Left colon (tissue), 2 donors: ENCODE measurements at places on chromosomes 3 and 15.

GRCh38 chr15:44188795-44189194 lies 6.3 kb downstream of the FRMD5 start:
- DNase-seq: no peak

GRCh38 chr3:189606774-189607173 lies 24.4 kb upstream of the TP63 start:
- no peak for DNase-seq

GRCh38 chr3:158360756-158361448 lies 210.1 kb upstream of the MLF1 start:
- DNase-seq: no peak

DNA sequence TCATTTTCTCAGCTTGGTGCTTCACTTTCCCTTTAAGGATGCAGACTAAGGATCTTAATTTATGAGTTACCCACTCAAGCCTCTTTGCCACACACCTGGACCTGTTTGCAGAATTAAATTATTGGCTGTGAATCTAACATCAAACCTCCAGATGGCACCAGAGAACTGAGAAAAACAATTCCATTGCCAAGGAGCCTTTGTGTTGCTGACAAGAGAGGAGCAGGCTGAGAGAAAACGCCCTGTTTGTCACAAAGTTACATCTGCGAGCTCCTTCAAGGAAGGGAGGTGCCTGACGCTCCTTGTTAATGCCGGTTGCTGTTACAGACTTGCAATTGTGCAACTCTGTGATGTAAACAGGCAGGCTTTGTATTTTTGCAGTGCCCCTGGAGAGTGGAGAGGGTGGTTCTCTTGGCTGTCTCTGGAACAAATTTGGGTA lies 36.3 kb upstream of the TMC3 start:
- DNase-seq: peak; percentile 40

DNA sequence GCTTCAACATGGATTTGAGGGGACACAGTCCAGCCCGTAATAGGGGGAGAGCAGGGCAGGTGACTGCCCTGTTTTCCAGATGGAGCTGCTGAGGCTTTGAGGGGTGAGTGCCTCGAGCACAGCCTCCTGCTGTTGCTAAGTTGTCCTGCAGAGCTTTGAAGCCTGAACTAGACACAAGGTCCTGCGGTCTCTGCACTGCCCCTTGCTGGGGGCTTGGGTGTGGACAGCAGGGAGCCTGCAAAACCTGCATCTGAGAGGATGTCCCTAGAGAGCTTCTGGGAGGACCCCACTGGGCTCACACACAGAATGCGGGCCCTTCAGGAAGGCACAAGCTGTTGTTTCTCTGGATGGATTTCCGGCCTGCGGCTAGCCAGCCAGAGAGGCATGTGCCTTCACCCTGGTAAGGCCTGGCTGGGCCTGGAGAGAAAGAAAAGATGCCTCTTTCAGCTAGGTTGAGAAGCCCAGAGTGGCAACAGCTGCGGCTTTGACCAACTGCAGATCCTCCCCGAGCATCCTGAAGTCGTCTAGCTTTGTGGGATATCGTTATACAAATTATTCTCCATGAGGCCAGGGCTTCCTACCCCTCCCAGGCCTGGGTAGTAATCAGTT lies 226.2 kb downstream of the SLCO3A1 start:
- no peak for DNase-seq

GRCh38 chr3:108462899-108463298 lies 47.5 kb downstream of the MYH15 start:
- DNase-seq: no peak

GRCh38 chr3:24254649-24255048 lies 240.0 kb downstream of the THRB start:
- no peak for DNase-seq

- DNase-seq: no peak
Observed at GRCh38 chr15:100529556-100529955, 806 bp upstream of the CERS3 start.

DNA sequence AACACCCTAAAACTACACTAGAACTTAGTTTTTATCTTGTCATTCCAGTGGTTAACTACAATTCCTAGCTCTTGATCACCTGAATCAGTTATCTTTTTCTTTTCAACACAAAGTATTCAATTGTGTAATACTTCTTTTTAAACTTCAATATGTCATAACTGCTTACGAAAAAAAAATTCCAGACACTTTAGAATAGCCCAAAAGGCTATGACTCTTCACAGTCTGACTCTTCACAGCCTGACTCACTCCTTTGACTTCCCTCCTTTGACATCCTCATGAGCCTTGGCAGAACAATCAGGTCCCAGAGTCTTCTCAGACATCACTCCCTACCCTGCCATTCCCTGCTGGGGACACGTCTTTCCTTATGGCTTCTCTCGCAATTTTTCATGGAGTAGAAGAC lies 727.1 kb downstream of the ROBO1 start:
- DNase-seq: no peak

DNA sequence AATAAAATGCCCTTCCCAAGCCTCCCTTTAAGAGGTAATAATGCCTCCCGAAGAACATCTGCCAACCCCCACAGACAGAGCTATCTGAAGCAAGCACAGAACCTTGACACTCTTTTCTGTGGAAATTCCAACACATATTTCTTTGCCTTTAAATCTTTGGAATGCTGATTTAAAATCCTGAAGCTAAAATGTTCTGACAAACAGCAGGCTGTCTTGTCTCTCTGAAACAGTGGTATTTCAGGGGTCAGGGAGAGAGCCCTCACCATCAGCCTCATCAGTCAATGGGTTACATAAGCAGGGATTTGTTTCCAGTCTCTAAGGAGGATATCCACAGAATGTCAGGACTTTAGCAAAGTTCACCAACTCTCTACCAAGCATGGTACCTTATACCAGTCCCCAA lies 27.8 kb upstream of the ARHGEF3 start:
- DNase-seq: no peak

GRCh38 chr3:151901644-151902285 lies 28.3 kb downstream of the SUCNR1 start:
- DNase-seq: no peak

DNA sequence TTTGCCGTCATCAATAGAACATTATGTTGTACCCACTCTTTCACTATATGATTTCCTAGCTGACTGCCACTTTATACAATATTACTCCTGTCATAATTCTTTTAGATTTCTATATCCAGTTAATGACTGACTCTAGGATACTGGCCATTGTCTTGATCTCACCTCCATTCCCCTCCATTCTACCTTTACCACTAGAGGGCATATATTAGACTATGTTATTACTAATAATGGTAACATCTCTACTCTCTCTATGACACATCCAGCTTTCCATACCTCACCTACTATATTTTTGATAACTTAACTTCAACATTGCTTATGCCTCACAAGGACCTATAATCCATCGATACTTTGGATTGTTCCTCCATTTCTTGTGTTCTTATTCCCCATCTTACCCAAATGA lies 31.4 kb upstream of the POU1F1 start:
- no peak for DNase-seq

GRCh38 chr3:69930564-69930963 lies 69.0 kb upstream of the SAMMSON start:
- DNase-seq: no peak

DNA sequence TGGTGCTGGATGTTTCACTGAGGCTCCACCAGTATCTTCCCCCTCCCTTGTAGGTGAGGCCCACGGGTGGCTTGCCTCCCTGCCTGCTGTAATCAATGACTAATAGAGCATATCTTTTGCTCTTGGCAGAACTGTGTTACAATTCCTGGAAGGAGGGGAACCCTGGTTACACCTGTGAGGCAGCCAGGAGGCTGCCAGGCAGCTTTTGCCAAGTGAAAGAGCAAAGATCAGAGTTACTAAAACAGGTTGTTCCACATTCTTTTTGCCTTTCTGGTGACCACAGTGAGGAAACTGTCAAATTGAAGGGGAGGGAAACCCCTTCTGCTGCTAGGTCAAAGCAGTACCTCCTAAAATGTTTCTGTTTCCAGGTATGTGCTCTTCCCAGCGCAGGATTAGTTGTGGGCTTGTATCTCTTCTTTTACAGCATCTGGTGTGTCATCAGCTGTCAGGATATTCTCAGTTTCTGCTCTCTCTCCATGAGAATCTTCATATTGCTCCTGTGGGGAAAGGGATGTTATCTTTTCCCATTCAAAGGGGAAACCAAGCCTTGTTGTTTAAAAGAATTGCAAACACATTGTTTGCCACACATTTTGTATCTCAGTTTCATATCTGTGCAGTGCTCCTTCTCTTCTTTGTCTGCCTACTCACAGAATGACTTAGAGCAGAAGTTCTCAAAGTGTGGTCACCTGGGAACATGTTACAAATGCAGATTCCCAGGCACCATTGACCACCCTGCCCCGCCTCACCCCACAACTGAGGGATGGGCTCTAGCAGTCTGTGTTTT lies 137.4 kb upstream of the UMPS start:
- peak; percentile 22 for DNase-seq

DNA sequence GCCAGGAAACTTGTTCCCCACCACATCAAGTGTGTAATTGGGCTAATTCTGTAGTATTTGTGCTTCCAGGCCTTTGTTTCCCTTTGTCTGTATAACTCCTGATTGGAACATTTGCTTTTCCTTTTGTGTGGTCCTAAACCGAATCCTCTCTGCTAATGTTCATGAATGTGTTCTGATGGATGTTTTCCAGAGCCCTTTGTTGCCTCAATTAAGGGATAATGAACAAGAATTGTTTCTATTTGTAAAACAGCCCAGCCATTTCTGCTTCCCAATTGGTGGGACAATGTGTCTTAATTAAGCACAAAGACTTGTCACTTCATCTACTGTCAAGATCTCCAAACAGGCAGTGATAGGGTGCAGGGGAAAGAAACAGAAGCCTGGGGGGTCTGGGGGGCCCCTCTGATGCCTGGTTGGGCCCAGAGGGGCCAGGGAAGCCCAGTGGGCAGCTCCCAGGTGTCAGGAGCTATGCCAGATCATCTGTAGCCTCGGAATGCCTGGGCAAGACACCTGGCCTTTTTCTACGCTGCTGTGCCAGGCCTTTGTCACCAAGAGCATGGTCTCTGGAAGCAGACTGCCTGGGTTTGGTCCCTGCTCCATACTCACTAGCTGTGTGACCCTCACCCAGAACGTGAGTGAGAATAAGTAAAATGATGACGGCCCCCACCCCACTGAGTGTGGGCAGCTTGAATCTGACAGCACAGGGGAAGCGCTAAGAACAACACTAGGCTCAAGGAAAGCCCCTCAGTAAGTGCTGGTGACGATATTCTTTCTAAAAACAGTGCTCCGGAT lies 116.6 kb upstream of the PRR20G start:
- DNase-seq: no peak

- no peak for DNase-seq
Observed at GRCh38 chr15:74011610-74012009, 17.1 kb downstream of the PML start.

- DNase-seq: no peak
Observed at GRCh38 chr15:24919446-24919845, 35.3 kb upstream of the SNRPN start.

DNA sequence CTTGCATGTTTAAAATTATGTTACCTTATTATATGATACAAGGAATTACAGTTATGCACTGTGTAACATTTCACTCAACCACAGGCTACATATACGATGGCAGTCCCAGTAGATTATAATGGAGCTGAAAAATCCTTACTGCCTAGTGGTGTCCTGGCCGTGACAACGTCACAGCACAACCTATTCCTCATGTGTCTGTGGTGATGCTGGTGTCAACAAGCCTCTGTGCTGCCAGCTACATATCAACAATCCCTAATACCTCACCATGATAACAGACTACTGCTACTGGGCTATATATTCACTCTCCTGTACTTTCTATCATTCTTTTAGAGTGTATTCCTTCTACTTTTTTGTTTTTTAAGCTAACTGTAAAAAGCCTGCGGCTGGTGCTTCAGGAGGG lies 80.2 kb upstream of the OCA2 start:
- DNase-seq: no peak

DNA sequence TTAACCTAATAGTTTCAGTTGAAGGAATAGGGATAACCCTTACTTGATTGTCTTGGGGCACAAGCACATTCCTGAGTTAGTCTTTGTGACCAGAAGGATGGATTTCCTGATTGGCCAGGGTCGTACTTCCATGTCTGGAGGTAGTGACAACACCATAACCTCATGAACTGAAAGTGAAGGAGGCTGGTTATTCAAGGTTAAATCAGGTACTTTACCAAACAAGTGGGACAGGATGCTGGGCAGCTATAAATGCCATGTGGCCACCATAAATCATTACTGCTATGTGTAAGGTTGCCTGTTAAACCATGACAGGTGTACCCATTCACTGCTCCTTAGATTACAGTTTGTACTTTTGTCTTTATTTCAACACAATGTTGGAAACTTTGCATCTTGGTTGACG lies 128.3 kb upstream of the SAMMSON start:
- DNase-seq: no peak

DNA sequence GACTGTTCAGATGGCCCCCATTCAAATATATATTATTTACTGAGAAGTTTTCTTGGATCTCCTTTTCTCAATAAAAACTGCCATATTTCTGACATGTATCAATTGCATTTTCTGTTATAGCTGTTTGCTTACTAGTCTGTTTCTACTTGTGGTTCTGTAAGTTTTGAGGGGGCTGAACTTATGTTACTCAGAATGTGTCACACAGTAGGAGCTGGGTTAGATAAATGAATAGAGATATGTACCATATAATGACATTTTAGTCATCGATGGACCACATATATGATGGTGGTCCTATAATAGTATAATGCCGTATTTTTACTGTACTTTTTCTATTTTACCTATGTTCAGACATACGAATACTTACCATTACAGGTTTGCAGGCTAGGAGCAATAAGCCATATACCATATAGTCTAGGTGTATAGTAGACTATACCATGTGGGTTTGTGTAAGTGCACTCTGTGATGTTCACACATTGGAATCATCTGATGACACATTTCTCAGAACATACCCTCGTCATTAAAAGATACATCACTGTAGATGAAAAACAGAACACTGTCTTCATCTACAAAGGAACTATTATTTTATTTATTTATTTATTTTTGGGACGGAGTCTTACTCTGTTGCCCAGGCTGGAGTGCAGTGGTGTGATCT lies 22.3 kb downstream of the PPP4R2 start:
- no peak for DNase-seq

DNA sequence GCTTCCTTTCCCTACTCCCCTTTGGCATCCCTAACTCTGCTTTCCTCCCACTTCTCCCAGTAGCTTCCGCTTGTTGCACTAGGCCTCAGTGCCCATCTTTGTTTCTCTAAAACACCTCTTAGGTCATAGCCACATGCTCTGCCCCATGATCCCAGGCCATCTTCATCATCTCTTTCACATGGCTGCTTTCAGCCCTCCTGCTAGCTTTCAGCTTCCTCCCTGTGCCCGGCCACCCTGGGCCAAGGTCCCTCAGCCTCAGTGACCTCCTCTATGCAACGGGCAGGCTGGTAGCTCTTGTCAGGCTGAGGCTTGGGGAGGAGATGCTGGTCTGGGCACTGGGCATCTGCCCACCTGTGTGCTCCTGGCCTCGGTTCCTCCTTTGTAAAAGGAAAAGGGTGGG lies 2.3 kb downstream of the PLEKHO2 start:
- no peak for DNase-seq

GRCh38 chr15:100309109-100310040 lies 32.4 kb downstream of the ADAMTS17 start:
- no peak for DNase-seq

DNA sequence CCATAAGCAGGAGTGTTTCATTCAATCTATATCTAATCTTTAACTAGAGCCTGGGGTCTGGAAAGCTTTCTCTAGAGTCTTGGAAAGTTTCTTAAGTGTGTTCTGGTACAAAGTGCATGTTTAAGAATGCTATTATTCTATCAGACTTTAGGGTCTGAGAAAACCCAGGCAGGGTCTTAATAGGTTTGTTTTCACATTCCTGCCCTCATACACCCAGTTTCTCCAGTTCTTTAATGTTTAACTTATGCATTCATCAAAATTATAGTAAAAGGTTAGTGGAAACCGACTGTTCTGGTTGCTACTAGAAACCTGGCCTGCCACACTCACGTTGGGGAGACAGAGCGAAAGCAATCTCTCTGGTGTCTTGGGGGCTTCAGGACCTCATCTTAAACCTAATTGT lies 102.9 kb upstream of the WDR72 start:
- DNase-seq: no peak
